Upper lobe of left lung (tissue), 6 donors: ENCODE measurements at places on chromosomes 2 and 18.
A peak's percentile ranks its signal among the peaks of the same experiment; 100 is the strongest.

DNA sequence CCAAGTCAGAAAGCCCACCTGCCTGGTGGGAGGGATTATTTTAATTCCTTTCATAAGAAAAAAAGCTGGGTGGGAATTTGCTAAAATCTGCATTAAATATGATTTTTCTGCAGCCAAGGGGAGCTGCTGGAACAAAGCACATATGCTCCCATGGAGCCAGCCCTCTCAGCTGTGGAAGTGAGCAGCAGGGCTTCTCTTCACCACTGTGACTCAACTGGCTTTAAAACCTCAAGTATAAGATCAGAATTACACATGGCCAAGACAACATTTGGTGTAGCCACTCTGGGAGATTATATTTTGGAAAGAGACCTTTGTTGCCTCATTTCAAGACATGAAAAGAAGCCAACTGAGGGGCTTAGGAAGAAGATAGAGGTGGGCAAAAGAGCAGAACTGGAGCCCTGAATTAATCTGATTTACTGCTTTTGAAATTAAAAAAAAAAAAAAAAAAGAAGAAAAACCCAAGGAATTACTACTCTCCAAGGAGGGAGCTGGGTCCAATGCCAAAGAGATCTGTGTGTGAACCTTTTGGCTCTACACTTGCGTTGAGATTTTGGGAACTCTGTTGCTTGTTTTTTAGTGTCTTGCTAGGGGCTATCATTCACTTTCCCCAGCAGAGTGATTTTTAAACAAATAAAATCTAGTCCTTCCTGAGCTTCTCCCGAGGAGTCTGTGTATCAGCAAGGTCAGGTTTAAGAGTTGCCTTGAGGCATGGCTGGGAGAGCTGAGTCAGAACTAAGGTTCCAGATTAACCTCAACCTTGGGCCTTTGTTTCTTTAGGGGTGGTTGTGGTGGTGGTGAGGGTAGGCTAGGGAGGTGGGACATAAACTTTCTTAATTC lies 6.0 kb downstream of the LHCGR start:
- DNase-seq = no peak

- no peak for DNase-seq
Observed at GRCh38 chr2:112924360-112924759, 13.4 kb downstream of the IL37 start.

GRCh38 chr18:22267697-22268096 lies 98.3 kb downstream of the GATA6 start:
- peak; percentile 40 for DNase-seq

- no peak for DNase-seq
Observed at GRCh38 chr2:163266772-163267171, 428.2 kb upstream of the KCNH7 start.

GRCh38 chr18:3782901-3783300 lies 332.9 kb downstream of the TGIF1 start:
- no peak for DNase-seq

DNA sequence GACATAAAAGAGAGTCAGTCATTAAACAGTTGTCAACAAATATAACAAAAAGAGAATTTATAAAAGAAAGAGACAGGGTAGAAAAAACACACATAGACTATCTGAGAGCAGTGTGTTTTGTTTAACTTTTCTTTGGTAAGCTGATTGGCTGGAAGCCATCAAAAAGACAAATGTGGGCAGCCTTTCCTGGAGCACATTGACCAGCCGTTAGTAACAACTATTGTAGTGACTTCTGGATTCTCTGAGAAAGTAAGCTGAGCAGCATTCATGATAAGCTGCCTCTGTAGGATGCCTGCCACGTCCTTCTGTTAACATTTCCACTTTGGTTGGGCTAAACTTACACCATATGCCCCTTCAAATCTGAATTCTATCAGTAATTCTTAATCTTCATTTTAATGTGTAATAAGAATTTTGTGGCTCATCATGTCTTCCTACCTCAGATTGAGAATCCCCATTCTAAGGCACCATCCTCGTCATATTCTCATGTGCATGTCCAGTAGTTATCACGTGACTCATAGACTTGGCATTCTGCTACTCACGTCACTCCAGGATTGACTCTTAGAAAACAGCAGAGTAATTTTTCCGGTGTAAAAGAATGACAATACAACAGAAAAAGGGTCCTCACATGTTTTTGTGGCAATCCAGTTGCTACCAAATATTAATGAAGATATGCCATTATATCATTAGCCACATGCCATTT lies 43.4 kb upstream of the DNAJC10 start:
- DNase-seq = no peak
